ENCODE measurements at places on chromosomes 7 and 10.

DNA sequence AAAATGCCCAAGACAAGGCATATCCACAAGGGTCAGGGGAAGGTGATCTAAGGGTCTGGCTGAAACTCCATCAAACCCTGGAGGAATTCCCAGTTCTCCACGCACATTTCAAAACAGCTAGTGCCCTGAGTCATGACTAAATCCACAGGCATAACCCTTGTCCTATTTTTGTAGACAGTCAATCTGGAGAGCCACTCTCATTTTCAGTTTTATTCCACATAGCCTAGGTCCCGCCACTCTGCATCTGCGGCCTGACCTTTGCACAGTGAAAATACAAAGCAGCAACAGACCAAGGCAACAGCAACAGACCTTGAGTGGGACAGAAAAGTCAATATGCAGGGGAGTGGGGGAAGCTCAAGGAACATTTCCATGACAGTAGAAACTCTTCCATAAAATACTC, 201.4 kb upstream of the NPVF start:
- DNase-seq, result peak; percentile 43

DNA sequence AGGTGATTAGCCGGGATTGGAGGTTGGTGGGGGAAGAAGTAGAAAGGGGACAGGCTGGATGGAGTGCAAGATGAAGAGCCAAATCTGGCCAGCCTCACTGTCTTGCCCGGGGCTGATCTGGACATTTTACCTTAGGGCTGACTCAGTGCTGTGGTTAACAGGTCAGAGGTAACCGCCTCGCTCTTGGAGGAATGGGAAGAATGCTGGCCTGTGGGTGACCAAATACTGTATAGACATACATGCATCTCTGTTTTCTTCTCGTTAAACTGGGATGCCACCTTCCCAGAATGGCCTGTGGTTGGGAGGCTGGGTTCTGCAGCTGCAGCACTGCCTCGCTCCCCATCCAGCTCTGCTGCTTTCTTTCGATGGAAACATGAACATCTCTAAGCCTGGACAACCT, 120.0 kb downstream of the SEC23IP start:
- DNase-seq, result peak; percentile 59

DNA sequence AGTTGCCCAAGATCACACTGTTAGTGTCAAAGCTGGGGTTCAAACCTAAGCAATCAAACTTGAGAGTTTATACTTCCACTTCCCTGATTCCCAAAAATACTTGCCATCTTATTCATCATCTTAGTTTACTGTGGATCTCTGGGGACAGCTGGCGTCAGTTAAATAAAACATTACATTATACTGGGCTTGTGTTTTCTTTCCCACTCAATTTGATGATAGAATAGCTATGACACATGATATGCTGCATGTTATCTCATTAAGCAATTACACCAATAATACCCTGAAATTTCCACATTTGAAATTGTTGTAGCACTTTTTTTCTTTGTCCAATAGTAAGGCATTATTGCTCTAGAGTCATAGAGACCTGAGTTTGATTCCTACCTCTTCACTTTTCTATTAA, 62.9 kb upstream of the MXI1 start:
- no peak for DNase-seq

GRCh38 chr10:89391907-89392756, at the start of gene IFIT1:
TSS of gene IFIT1 (plus strand) at chr10:89392623. CDS start at chr10:89392713, 90 bp downstream.
- DNase-seq, result peak; percentile 86

DNA sequence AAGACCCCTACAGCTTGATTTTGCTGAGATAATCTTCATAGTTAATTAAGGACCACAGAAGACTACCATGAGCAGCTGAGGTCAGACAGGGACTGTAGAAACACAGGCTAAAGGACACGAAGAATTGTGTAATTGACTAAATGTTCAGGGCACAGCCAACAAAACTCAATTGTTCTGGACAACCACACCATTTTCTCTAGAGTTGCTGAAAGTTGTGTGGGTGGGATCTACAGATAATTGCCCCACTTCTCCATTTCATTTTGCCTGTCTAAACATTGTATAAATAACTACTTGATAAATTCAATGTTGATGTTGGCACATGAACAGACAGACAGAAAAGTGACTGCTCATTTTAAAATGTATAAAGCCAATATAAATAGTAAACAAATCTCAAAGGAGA, 39.0 kb upstream of the SLC16A12 start:
- peak; percentile 31 for DNase-seq

DNA sequence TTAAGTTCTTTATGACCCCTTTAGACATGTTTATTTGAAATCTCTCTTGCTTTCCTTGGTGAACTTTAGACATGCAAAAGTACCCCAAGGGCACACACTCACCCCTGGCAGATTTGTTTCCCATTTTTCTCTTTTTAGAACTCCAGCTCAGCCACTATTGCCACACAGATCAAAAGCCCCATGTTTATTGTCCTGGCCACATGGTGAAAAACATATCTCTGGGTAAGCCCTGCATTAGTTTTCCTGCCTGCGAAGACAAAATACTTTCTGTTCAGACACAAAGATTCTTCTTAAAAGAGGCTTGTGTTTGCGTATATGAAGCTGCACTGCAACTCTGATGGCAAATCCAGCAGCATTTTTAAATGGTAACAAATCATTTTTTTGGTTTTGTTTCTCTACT, 200.0 kb downstream of the POLR1F start:
- no peak for DNase-seq

DNA sequence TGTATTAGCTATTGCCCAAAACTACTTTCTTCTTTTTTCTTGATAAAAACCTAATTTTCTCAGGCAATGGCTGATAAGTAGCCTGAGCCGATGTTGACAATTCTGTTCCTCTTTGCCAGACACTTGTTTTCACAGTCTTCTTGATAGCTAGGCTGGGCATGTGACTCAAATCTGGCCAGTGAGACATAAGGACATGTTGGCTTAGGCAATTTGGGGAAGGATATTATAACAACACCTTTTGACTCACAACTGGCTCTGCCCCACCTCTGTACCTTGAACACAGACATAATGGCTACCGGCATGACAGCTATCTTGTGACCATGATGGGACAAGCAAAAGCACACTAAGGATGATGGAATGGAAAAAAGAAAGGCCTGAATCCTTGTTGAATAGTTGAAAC, 72.9 kb upstream of the GPR22 start:
- no peak for DNase-seq

- DNase-seq, result no peak
These were observed 112.5 kb downstream of the KMT2E start for GRCh38 chr7:105126436-105126975.

Data from astrocyte of the hippocampus (primary cell).